Hematopoietic multipotent progenitor cell (in vitro differentiated cells): ENCODE measurements at places on chromosomes 7 and 10.

- DNase-seq: no peak
These were observed 36.6 kb downstream of the INSYN2A start for GRCh38 chr10:127159648-127160245.

GRCh38 chr10:58104351-58104751 lies 163.3 kb downstream of the IPMK start:
- DNase-seq: no peak

DNA sequence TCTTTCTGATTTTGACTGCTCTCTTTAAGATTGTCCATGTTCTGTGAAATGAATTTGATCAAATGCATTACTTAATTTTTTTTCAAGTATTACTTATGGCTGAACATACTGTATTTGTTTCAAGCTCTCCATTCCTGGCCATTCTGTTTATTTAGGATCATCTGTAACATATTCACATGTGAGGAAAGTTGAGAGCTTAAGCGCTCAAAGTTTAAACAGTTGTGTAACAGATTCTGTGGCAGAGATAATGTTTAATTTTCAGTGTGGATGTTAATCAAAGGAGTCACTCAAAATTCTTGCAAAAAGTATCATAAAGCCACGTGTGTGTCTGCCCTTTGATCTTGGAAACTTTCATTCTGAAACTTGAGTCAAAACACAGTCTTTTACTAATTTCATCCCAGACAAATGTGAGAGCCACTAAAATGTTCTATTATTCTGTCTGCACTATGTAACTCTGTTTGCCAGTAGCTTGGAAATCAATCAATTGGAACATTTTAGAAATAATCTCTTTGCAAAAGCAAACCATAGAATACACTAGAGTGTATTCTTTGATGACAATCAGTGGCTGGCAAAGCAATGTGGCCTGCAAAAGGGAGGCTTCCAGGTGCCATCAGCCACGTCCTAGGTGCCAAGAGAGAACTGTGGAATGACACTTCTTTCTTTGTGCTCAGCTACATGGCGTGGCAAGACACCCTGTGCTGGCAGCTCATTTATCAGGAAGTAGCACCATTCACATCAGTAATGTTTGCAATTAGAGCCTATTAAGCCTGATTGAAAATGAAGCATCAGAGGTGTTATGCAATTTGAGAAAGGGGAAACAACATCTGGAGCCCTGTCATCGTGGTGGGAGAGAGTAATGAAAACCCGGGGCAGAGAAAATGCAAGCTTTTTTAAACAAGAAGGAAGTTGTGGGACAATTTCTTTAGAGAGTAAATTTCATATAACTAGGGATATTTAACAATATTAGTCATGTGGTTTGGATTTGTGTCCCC lies 40.9 kb downstream of the ARL5B start:
- no peak for DNase-seq

DNA sequence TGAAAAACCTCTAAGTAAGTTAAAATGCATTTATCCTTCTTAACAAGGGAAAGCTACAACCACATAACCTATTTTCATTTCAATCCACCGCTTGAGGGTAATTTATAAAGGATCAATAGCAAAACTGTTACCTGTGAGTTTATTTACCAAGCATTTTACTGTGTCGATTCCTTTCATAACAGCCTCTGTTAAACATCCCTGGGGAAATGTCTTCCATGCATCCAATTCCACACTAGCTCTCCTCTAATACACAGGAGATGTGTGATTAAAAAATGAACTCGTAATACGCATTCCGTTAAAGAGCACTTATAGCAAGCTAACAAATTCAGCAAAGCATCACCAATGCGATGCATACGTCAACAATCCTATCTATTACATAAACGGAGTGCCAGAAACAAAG lies 185.7 kb downstream of the SFMBT2 start:
- DNase-seq: no peak

GRCh38 chr10:94235461-94235860 lies 127.3 kb downstream of the NOC3L start:
- no peak for DNase-seq

DNA sequence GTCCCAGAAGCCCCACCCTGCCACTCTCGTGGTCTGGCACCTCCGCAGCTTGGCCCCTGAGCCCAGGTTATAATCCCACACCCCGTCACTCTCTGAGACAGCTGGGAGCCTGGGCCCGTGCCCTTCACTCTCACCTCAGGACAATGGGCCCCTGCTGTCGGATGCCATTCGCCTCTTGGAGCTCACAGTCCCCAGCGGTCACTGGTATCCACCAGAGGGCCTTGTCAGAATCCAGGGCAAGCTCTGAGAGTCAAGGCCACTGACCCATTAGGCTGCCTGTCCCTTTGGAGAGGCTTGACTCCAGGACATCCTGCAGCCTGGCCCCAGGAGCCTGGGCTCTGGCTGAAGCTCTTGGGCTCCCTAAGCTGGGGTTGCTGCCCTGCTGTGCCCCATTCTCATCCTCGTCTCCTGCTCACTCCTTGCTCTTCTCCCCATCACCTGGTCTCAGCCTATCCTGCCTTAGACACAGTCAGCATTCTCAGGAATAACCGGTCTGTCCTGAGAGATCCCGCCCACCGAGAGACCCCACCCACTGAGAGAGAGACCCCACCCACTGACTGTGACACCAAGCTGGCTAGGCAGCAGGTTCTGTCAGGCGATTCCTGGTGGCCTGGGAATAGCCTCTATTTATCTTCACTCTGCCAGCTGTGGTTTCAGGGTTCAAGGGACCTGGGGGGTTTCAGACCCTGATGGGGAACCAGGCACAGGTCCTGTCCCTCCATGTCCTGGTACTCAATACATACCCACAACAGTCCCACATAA lies 27.7 kb downstream of the CPXM2 start:
- no peak for DNase-seq

DNA sequence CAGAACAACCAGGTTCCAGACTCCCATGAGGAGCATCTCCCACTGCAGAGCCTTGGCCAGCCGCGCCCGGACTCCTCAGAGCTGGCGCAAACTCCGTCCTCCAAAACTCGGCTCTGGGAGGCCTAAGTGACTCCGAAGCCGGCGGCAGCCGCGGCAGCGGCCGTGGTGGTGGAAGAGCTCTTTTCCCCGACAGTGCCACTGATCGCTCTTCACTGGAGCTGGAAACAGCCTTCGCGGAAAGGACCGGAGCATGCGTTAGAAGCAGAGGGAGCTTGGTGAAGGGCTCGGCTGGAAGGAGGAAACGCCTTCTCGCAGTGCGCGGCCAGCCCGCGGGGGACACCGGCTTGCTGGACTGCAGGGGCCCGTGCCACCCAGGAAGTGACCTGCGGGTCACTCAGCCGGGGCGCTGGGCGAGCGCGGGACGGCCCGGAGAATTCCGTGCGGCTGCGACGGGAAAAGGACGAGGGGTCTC lies 5.0 kb upstream of the HOXA13 start:
- peak; percentile 9 for DNase-seq

GRCh38 chr10:71857934-71858890 lies 7.2 kb upstream of the PSAP start:
- DNase-seq: no peak

DNA sequence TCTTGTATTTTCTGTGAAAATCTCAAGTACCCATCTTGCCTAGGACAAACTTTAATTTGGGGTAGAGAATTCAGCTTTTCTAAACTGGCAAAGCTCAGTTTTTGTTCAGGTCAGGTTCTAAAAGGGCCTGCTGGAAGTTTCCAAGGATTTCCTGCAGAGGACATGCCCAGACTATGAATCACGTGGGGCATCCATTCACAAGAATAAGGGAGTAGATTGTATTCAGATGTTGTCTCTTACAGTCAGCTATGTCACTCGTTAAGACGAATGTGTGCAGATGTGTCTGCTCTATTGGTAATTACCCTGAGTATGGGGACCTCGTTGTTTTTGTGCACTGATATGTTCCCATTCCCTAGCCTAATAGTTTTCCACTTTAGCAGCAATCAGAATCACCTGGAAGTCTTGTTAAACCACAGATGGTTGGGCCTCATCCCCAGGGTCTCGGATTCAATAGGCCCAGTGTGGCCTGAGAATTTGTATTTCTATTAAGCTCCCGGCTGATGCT lies 81.0 kb upstream of the ITPRID1 start:
- DNase-seq: no peak

DNA sequence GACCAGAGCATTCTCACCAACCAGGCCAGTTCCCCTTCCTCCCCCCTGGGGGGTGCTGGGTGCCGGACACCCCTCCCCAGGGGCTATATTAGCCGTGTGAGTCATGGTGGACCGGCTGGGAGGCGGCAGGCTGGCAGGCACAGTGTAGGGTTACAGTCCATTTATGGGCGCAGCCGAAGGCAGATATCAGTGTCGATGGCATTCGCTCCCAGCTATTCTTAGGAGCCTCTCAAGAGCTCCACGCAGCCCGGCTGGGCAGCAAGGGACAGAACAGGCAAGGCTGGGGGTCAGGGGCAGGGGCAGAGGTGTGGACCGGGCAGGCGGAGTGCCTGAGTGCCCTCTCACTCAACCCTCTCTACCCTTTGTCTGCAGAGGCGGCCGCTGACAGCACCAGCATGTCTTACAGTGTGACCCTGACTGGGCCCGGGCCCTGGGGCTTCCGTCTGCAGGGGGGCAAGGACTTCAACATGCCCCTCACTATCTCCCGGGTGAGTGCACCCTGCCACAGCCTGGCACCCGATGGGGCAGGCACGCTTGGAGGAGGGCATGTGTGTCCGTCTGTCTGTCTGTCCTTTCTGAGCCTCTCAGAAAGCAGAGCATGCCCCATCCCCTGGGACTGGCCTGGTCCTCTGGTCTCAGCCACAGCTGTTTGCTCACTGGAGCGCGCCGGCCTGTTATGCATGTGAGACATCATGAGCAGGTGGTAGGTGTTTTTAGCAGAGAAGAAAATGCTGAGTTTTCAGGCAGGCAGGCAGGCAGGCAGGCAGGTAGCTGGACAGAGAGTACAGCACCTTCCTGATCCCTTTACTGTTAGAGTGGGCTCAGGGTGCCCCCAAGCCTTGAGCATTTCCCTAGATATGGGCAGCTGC lies at the start of gene LDB3:
LDB3 (plus strand) TSS at position 215 of the 869 bp plus-strand sequence; CDS start at position 396, 181 bp downstream.
- DNase-seq: no peak

- no peak for DNase-seq
These were observed 114.2 kb downstream of the SMURF1 start for GRCh38 chr7:99029466-99030435.

- no peak for DNase-seq
These were observed 59.2 kb downstream of the CHCHD3 start for GRCh38 chr7:133022661-133023060.

GRCh38 chr10:98528166-98528804 lies 81.5 kb upstream of the HPS1 start:
- DNase-seq: no peak

- DNase-seq: no peak
These were observed 143.7 kb downstream of the VIPR2 start for GRCh38 chr7:159000859-159001435.

DNA sequence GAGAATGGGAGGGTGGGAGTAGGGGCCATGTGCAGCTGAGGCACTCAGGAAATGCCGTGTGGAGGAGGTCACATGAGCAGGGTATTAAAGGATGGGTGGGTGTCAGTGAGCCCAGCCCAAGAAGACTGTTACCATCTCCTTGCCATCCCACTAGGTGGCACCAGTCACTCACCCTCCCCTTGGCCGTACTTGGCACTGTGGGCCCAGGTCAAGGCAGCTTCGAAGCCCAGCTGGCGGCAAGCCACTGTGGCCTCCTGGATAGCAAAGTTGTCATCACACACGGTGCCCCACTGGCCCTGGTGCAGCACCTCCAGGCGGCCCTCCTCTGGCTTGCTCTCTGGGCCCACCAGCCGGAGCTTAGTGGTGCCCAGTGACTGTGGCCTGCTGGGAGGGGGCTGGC lies 5.4 kb downstream of the LOXL4 start:
- no peak for DNase-seq

GRCh38 chr10:130425169-130425568 lies 289.0 kb downstream of the GLRX3 start:
- no peak for DNase-seq

GRCh38 chr10:28302638-28303488 lies at the start of gene MPP7:
Gene MPP7, minus strand, starts transcription at chr10:28303064. Its CDS starts 64,460 bp downstream, at chr10:28238604.
- DNase-seq: peak; percentile 86

DNA sequence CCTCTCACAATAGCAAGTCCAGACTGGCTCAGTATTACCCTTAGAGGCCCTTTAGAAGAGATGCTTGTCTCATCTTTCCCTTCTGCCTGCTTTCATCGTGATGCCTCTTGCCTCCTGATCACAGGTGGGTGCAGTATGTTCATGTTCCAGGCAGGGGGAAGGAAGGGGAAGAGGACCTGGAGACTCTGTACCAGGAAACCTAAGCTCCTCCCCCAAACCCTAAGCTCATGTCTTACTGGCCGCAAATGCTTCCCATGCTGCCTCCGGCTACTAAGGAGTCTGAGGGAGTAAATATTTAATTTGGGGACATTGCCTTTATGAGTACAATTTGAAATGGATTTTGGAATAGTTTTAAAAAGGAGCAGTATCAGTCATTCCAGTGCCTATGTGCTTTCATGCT lies 192.6 kb downstream of the CDCA7L start:
- DNase-seq: no peak

DNA sequence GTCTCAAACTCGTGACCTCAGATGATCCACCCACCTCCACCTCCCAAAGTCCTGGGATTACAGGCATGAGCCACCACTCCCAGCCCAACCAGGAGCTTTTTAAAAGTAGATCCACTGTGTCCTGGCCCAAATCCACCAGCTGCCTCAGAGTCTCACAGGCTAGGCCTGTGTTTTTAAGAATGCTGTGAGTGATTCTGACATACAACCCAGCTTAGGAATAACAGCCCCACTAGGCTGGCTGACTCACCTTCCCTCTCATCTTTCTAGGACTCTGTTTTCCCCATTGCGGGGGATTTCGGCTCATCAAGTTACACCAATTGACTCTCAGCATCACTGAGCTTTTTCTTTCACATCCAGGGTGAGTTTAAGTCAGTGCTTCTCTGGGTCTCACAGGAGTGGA lies 207.6 kb downstream of the SKIDA1 start:
- no peak for DNase-seq

GRCh38 chr7:13179011-13179582 lies 491.7 kb downstream of the ARL4A start:
- no peak for DNase-seq

GRCh38 chr7:115097175-115097671 lies 175.3 kb downstream of the MDFIC start:
- DNase-seq: no peak

GRCh38 chr7:55593172-55593514 lies 20.8 kb upstream of the VOPP1 start:
- no peak for DNase-seq

DNA sequence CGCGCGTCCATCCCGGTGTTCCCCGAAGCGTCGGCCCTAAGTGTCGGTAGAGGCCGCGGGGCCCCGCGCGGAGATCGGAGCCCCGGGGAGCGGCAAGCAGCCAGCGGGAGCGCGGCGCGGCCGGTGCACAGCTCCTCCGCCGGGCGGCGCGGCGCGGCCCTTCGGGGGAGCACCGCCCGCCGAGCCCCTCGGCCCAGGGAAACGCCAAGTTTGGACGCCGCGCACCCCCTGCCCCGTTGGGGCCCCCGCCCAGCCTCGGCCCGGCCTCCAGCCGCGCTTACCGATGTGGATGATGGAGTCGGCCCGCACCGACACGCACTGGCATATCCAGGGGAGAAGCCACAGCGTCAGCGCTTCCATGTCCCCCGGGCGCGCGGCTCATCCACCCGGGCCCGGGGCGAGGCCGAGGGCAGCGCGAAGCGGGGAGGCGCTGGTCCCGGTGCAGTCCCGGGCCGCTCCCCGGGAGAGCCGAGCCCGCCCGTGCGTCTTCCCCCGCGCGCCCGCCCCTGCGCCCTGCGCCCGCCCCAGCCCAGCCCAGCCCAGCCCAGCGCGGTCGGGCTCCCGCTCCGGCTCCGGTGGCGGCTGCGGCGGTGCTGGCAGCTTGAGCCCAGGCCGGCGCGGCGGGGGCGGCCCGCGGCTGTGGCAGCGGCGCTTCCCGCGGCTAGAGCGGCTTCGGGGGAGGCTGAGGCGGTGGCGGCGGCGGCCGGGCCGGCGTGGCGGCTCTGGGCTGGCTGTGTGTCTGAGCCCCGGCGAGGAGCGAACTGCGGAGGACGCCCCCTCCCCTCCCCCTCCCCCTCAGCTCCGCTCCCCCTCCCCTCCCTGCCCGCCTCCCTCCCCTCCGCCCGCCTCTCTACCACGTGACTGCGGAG lies at the start of gene GRID1:
GRID1 (minus strand) TSS at position 763 of the 869 bp plus-strand sequence.
- DNase-seq: peak; percentile 20
